Stimulated activated naive CD8-positive, alpha-beta T cell treated with anti-CD3 and anti-CD28 coated beads, Interleukin-15, amount 100 ng/mL, for 72 hours (primary cell): ENCODE measurements at places on chromosomes 5 and 9.

DNA sequence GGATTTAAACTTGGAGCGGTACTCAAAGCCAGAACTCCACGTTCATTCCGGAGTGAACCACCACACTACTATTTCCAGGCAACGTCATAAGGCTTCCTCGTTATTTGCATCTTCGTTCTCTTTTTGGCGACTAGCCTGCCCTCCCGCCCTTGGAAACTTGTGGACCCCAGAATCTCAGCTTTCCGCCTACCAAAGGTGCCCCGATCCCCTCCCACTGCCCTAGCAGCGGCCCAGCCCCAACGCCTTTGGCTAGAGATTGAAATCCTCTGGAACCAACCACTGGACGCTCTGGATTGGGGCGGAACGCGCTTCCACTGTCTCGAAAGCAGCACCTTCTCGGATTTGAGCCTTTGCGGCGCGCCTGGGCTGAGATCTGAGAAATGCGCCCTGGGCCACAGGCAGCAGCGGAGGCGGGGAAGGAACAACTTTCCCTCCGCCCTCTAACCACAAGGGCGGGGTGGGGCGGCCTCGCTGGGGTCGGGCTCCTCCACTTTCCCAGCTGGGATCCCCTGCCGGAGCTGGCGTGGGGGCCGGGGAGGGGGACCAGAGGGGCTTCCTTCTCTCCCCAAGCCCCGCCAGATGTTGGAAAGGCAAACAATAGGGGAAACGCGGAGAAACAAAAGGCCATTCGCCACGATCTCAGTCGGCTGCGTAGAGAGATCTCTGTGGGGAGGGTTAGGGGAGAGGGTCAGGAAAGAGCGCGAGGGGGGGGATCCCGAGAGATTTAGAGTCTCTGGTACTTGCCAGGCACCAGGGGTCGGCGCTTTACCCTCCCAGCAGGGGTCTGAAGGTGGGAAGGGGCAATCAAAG lies 1.3 kb downstream of the MOB3B start:
- peak; percentile 53 for DNase-seq

DNA sequence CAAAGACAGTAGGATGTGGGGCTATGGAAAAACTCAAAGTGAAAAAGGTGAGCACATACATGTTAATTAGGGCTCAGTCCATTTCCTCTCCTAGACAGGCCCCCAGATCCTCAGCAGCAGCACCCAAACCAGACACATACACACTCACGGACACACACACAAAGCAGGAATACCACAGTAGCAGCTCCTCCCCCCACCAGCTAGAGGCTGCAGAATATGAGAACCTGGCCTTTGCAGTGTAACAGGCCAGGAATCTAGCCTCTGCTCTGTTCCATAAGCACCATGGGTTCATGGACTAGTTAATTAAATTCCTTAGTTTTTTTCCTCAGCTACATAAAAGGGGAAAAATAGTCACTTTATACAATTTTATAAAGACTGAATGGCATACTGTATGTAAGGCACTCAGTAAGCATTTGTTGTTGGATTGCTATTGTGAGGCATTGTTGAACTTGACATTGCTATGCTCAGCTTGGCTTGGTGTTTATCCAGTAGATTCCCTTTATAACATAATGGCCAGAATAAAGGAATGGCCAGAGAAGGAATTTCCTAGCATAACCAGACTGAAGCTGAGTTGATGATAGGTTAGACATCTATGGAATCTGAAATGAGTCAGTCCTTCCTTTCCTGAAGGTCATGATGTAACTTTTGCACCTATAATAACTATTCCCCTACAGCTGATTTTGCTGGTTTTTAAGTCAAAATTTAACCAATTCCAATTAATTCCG lies 186.8 kb downstream of the SEMA5A start:
- no peak for DNase-seq

DNA sequence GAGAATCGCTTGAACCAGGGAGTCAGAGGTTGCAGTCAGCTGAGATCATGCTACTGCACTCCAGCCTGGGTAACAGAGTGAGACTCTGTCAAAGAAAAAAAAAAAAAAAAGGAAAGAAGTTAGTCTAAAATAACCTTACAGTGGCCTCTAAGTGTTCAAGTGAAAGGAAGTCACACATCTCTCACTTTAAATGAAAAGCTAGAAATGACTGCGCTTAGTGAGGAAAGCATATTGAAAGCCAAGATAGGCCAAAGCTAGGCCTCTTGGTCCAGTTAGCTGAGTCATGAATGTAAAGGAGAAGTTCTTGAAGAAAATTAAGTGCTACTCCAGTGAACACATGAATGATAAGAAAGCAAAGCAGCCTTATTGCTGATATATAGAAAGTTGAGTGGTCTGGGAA lies 38.1 kb downstream of the ITGA1 start:
- DNase-seq = no peak

- DNase-seq = no peak
Observed at GRCh38 chr9:130526854-130527650, 52.3 kb upstream of the FUBP3 start.

GRCh38 chr9:19665146-19665863 lies 123.5 kb downstream of the SLC24A2 start:
- no peak for DNase-seq

DNA sequence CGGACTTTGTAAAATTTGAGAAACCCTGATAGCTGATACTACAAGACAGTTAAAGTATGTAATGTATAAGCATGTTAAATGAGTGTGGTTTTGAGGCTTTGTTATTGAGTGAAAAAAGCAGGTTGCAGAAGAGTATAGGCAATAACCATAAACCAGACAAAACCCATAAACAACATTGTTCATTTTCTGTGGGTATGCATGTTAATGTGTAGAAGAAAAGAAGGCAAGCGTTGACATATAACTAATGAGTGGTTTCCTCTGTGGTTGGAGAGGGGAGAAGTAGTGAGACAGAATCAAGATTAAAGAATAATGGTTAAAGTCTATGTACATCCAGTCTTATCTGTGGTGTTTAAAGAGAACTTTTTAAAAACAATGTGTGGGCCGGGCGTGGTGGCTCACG lies 26.2 kb downstream of the RAD23B start:
- no peak for DNase-seq

DNA sequence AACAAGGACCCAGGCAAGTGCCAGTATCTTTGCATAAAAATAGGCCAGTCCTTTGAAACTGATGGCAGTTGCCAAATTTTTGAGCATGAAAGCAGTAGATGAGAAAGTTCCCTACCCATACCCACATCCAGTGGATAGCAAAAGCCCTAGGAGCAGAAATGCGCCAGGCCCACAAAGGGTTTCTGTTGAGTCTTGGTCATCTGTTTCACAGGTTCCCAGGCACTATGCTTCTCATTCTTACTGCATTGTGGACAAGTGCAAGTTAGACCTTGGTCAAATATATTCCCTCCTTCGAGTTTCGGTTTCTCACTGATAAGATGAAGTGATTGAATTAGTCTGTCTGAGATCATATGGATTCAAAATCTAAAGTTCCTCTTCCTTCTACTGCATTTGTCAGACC lies 152.3 kb downstream of the NR3C1 start:
- no peak for DNase-seq

DNA sequence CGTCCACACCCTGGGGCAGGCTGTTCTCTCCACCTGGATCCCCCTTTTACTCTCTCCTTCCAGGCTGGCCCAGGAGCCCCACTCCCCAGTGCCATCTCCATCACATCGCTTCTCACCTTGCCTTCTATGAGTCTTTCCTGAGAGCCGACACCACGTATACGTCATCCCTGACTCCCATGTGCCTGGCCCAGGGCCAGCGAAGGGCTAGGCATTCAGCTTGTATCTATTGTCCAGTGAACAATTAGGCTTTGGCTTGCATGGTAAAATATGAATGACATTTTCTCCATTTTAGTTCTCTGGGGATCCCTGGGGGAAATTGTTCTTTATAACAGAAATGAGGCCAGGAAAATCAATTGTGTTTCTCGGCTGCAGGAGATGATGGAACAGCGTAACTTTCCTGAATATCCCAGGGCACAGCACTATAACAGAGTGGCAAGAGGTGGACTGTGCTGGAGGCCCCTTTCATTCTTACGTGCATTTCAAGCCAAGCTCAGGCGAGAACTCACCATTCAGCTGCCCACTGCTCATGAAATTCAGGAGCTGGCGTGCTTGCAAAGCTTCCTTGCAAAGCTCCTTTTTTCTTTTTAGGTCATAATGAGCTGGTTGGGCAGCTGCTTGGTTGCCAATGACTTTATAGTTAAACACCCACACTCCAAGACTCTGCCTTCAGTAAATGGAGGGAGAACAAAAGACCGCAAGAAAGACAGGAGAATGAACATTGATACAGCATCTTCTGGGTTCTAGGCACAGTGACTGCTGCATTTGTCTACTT lies 37.7 kb downstream of the NSG2 start:
- DNase-seq = no peak

DNA sequence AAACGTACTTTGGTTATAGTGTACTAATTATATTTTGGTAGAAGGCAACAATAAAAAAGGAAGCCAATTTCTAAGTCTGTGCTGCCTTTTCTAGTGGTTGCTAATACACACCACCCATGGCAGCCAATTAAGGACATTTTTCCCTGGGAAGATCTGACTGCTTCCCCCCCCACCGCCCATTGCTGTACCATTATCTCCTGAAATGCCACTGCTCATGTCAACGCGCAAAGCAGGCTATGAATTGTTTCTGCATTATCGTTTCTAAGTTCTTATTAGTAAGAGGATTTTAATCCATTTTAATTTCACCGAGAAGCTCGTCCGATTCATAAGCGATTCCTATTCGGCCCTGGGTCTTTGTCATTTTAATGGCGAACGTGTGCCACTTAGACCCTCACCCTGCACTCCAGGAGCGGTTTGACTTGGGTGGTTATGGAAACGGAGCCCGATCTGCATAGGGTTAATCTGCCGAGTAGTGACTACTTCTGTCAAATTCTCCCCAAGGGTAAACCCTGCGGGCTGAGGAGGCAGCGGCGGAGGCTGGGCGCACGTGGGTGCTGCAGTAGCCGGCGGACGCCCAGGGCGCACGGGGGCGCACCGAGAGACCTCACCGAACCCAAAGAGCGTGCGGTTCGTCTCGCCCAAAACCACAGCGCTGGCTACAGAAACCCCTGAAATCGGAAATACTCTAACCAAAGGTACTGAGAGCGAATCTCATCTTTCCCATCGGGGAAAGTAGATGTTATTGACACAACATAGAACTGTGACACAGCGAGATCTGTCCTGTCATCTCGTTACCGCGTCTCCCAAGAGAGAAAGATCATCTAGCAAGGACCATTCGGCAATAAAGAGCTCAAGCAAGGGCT lies 55.8 kb upstream of the SHC3 start:
- DNase-seq = peak; percentile 80

- DNase-seq = no peak
Observed at GRCh38 chr9:113348437-113348836, 904 bp upstream of the BSPRY start.

DNA sequence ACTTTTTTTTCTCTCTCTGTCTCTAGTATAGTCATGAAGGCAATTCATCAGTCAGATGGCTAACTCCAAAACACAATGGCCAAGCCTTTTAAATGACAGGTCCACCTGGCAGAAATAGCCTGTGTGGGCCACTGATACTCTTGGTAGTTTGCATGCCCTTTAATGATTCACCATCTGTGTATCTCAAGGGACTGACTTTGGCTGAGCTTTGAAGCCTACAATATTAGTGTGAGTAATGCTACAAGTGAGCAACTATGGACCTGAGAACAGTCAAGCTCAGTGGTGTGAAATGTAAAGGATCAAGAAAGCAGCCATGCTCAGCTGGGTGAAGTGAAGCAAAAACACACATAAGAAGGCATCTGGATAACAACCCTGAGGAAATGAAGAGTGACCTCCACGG lies 506.9 kb downstream of the TLE1 start:
- no peak for DNase-seq

DNA sequence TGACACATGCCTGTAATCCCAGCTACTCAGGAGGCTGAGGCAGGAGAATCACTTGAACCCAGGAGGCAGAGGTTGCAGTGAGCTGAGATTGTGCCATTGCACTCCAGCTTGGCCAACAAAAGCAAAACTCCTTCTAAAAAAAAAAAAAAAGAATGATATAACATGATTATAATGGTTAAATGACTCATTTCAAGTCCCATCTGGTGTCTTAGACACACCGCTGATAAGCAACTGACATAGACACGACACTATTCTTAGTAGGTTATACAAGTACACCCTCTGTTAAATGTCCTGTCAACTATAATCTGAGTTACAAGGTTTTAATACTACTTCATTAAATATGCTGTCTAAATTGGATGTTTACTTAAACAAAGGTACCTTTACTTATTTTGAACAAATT lies 405.3 kb upstream of the CLINT1 start:
- DNase-seq = no peak

GRCh38 chr9:91517801-91518200 lies 94.2 kb upstream of the NFIL3 start:
- no peak for DNase-seq

DNA sequence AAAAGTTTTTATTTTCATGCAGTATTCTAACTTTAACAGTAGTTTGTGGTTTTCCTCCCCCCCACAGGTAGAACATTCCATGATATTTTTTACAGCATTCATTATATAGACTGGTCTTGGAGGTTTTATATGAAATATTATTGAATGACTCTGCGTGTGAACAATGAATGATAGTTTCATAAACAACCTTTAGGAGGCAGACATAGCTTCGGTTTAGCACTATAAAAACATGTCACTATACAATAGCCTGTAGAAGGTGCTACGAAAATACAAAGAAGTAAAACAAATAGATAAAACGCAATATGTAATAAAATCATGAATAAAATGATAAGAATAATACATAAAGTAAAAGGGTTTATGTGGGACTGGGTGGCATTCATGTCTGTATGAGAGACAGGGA lies 8.5 kb downstream of the KLF4 start:
- no peak for DNase-seq
